ENCODE measurements at places on chromosomes 6 and 20.
A peak's percentile ranks its signal among the peaks of the same experiment; 100 is the strongest.

DNA sequence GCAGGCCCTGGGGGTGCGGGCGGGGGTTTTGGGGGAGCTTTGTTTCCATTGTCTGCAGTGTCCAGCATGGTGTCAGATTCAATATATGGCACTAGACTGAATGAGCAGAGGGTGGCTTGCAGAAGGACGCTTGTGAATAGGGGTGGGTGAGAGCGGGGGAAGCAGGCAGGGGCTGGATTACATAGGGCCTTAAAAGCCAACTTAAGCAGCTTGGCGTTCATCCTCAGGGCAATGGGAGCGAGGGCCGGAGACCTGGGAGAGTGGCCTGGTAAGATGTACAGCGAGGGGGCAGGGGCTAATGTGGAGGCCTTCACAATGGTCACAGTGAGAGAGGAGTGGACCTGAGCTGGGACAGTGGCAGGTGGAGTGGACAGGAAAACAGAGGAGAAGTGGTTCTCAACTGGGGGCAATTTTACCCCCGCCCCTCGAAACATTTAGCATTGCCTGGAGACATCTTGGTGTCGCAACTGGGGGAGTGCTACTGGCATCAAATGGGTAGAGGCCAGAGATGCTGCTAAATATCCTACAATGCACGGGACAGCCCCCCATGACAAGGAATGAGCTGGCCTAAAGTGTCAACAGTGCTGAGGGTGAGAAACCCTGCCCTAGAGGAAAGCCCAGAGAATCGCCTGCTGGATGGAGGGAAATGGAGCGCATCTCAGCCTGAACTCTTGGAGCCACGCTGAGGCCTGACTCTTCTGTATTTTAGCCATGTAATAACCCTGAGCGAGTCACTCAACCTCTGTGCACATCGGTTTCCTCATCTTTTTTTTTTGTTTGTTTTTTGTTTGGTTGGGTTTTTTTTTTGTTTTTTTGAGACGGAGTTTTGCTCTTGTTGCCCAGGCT is 15.1 kb upstream of the BAK1 start:
- DNase-seq = no peak

DNA sequence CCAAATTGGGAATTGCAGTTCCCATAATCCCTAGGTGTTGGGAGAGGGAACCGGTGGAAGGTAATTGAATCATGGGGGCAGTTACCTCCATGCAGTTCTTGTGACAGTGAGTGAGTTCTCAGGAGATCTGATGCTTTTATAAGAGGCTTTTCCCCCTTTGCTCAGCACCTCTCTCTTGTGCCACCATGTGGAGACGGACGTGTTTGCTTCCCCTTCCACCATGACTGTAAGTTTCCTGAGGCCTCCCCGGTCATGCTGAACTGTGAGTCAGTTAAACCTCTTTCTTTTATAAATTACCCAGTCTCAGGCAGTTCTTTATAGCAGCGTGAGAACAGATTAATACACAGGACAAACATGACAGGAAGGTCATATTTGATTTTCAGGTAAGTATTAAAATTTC is 25.3 kb upstream of the HECA start:
- peak; percentile 39 for DNase-seq

- no peak for DNase-seq
These were observed 114.0 kb downstream of the VEGFA start for GRCh38 chr6:43883847-43884651.

- no peak for DNase-seq
These were observed 178.2 kb downstream of the PTPRT start for GRCh38 chr20:43011491-43011890.

DNA sequence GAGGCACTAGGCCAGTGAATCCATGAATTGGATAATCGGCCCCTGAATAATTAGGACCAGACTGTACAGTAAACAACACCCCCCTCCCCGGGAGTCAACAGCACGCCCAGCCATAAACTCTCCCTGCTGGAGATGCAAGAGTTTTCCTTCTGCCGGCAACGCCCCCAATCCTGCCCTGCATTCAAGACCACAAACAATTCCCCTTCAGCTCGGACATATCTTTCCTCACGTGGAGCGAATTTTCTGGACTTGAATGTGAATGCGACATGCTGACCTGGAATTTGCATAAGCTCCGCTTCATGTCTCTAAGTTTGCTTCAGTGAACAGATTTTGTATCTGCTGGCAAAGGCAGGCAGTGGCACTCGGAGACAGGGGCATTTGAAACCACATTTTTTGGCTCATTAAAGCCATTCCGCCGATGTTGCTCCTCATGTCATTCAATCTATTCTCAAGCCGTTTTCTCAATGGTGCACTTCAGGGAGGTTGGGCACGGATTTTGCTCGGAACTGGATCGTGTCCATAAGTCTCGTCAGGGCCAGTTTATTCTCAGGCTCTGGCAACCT is 38.0 kb upstream of the GMPR start:
- no peak for DNase-seq

All from activated CD4-positive, alpha-beta T cell treated with anti-CD3 and anti-CD28 coated beads, Interleukin-2, amount 50 U/mL, for 48 hours (primary cell).